Mesothelial cell of epicardium (in vitro differentiated cells): ENCODE measurements at places on chromosomes 11 and 22. TPM values are rescaled to one million over a fixed set of nuclear protein-coding genes. Genes with fewer than 3 reads are reported as not detected.

DNA sequence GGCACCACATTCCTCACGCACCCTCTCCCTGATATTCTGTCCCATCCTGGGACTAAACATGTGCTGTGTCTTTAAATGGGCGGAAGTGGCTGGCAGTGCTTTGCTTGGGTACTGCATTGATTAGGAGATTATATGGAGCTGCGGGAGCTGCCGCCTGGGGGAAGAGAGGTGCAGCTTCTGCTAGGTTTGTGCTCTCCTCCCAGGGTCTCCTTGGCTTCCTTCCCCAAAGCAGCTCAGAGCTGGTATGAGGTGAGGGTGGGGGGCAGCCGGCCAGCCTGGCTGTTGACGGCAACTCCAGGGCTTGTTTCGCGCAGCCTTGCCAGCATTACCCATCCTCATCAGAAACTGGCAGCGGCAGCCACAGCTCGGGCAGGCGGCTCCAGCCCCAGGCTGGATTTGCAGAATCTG is 95.4 kb downstream of the GRAMD1B start:
- no peak for DNase-seq

GRCh38 chr11:134686460-134687061 is 274.5 kb upstream of the B3GAT1 start:
- DNase-seq = no peak

DNA sequence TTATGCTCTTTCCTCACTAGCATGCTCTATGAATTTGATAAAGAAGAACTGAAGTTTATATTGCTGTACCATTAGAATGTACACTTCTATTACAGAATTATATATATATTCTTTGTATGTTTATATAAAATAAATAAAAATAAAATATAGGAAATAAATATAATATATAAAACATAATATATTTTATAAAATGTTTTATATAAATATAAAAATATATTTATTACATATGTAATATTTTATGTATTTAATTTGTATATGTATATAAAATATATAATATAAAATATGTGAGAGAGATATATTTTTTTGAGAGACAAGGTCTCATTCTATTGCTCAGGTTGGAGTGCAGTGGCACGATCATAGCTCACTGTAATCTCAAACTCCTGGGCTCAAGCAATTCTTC is 18.3 kb upstream of the RTCB start:
- DNase-seq = no peak

DNA sequence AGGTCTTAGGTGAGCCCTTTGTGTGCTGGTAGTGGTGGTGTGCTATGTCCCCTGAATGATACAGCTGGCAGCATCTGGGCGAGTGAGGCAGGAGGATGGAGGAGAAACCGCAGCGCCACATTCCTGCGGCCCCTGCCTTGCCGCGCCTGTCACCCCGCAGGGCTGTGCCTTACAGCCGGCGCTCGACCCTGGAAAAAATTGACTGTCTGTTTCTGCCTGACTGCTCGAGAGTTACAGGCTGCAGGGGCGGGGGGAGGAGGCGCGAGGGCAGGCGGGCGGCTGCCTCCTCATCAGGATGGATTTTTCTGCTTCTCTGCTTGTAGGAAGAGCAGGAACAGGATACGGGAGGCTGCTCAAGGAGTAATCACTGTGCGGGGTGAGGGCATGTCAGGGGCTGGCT is 443.4 kb downstream of the MIAT start:
- peak; percentile 65 for DNase-seq

DNA sequence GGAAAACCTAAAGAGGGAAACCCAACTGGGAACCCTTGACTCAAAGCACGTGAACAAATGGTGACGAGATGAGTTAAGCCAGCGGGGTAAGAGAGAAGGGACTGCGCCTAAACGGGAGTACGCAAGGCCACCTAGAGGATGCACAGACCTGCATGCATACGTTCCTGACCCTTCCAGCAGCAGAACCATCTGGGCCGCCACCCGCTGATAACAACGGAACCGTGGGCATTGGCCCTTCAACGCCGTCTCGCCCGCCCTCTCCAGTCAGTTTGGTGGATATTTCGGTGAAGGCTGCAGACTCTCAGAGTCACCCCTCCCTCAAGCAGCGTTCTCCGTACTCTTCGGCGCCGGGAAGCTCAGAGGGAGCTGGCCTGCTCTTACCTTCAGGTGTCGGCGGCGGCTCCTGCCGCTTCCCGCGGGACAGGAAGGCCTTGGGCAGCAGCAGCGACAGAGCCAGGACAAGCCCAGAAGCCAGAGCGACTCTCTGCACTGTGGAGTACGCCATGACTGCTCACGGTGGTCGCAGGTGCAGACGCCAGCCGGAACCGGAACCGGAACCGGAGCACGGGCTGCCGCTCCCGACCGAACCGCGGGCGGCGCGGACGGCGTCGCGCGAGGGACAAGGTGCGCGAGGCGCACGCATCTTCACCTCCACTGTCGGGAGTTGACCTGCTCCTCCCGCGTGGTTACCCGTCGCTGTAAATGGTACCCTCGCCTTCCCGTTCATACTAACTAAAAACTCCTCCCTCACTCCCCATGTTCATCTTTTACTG is at the start of gene RIC3:
Gene RIC3 (minus strand): TSS at position 541 of the 773 bp plus-strand sequence. CDS start 36 bp downstream, at position 505.
- DNase-seq = no peak

DNA sequence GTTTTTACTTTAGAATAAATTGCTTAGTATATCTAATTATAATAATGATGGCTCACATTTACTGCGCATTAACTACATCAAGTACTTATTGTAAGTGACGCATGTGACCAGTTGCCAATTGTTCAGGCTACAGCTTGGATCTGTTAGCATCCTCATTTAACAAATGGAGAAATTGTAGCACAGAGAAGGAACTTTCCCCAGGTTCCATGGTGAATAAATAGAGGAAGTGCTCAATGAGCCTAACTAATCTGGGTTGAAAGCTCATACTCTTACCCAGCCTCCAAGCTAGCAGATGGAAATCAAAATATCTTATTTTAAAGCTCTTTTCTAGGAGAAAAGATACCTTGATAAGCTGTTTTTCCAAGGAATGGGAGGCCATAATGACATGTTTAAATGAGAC is 19.8 kb downstream of the MMP27 start:
- no peak for DNase-seq

The TSGA10IP gene
- not detected in 3 replicates for total RNA-seq

The OR5A1 gene
- total RNA-seq = not detected in 3 replicates

The TSSK2 gene
- total RNA-seq = not detected in 3 replicates

The LPXN gene
- 5.1 to 6.2 TPM (median 5.8 TPM) in 3 replicates for total RNA-seq
